ENCODE measurements at places on chromosomes 7 and 10. TPM values are rescaled to one million over a fixed set of nuclear protein-coding genes. Genes with fewer than 3 reads are reported as not detected.

Gene TSPAN12
- 2.3 TPM for total RNA-seq

Gene FAM107B
- total RNA-seq, result 33.1 TPM

Gene LIPN
- not detected for total RNA-seq

Gene STAG3
- total RNA-seq, result 2.5 TPM

Gene CALHM1
- total RNA-seq, result not detected

Gene LIPJ
- under 0.01 TPM for total RNA-seq

All from RPMI7951 (cell line).